ENCODE measurements at places on chromosomes 3 and 15. TPM values are rescaled to one million over a fixed set of nuclear protein-coding genes. Genes with fewer than 3 reads are reported as not detected.

Gene ATP2C1
- 130 TPM for total RNA-seq

Gene PAK6
- 9.4 TPM for total RNA-seq

Gene XXYLT1
- 21.4 TPM for total RNA-seq

- no peak for DNase-seq
Measured at GRCh38 chr3:59831394-59831793, 781.6 kb upstream of the CFAP20DC start.

Gene TTC23
- 68.1 TPM for total RNA-seq

GRCh38 chr3:93924491-93924890 is 49.2 kb downstream of the PROS1 start:
- no peak for DNase-seq

Gene BCL2A1
- total RNA-seq: 5.1 TPM

- DNase-seq: peak; percentile 36
Measured at GRCh38 chr3:52532838-52533622, 627 bp downstream of the NT5DC2 start.

GRCh38 chr3:120646771-120647432 is 35.1 kb downstream of the HGD start:
- DNase-seq: peak; percentile 45

DNA sequence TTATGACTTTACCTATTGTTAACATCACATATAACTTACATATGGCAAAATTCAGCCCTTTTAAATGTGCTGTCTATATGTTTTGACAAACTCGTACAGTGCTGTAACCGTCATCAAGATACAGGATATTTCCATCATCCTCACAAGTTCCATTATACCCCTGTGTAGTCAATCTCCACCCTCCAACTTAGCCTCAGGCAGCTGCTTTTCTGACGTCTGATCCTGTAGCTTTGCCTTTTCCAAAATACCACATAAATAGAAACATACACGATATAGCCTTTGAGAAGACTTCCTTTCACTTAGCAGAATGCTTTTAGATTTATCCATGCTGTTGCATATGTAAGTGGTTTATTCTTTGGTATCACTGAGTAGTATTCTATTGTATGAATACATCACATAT is 47.1 kb downstream of the SLC12A1 start:
- DNase-seq: no peak

- DNase-seq: no peak
Measured at GRCh38 chr15:90718232-90718631, 1.1 kb downstream of the BLM start.

Gene OIP5
- 1.4 TPM for total RNA-seq

DNA sequence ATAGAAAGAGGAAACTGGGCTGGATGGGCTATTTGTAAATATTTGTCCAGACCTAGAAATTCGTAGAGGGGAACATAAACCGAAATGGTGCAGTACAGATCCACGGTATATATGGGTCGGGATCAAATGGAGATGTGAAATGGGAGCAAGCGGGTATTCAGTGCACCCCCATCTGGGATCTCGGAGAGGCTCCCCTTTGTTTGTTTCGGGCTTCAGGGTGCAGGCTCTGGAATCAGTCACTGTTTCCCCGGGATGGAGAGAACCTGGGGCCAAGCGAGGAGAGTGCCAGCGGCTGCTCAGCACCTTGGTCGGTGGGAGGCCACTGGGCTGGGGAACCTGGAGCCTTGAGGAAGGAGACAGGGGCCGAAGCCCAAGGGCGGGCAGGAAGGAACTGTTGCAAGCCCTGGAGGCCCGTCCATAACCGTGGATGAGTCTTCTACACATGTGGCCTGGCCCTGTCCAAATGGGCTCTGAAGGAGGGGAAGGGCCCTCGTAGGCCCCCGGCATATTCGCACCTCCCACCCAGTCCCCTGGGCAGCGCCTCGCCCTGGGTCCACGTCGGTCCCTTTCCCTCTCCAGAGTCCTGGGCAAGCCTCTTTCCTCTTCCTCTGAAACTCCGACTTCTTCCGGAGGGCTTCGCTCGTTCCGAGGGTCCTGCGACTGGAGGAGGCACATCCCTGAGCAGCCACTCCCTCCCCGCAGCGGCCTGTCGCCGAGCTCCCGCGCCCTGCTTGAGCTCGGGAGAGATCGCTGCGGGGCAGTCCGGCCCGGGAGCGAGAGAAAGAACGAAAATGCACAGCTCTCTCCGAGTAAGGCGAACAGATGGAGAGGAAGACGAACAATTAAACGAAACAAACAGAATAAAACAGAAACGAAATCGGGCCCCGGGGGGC is 3.0 kb downstream of the ISL2 start:
- no peak for DNase-seq

- peak; percentile 9 for DNase-seq
Measured at GRCh38 chr15:29208352-29208751, 61.3 kb downstream of the NSMCE3 start.

- no peak for DNase-seq
Measured at GRCh38 chr15:78204351-78205309, 29.7 kb downstream of the ACSBG1 start.

DNA sequence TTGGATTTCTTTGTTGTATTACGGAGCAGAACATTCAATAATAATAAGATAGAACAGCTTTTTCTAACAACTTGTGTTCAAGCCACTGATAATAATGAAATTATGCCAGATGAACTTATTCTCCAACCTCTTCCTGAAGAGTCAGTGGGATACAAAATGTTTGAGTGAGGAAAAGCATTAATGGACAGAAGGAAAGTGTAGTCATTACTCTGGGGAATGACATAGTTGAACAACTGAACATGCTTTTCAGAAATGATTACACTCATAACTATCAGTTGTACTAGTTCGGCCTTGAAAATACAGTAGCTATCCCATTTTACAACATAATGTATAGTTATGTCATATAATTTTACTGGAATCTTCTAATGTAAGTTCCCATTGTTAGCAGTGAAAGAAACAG is 55.9 kb downstream of the ALCAM start:
- no peak for DNase-seq

Gene IGSF11
- 7.7 TPM for total RNA-seq

GRCh38 chr15:78570710-78571109 is 5.4 kb downstream of the CHRNA5 start:
- DNase-seq: no peak

Gene NR1I2
- 0.96 TPM for total RNA-seq

GRCh38 chr3:194494951-194495374 is 8.2 kb upstream of the ATP13A3 start:
- no peak for DNase-seq

DNA sequence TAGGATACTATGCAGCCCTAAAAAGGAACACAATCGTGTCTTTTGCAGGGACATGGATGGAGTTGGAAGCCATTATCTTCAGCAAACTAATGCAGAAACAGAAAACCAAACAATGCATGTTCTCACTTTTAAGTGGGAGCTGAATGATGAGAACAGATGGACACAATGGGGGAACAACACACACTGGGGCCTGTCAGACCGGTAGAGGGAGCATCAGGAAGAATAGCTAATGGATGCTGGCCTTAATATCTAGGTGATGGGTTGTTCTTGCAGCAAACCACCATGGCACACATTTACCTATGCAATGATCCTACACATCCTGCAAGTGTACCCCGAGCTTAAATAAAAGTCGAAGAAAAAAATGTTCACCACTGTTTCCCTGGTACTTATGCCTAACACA is 17.5 kb downstream of the SENP7 start:
- DNase-seq: no peak

- no peak for DNase-seq
Measured at GRCh38 chr3:5258526-5258925, 71.0 kb downstream of the EDEM1 start.

- DNase-seq: no peak
Measured at GRCh38 chr3:175088766-175089380, 229.7 kb downstream of the NAALADL2 start.

- peak; percentile 73 for DNase-seq
Measured at GRCh38 chr15:40911141-40911540, 16.9 kb downstream of the VPS18 start.

DNA sequence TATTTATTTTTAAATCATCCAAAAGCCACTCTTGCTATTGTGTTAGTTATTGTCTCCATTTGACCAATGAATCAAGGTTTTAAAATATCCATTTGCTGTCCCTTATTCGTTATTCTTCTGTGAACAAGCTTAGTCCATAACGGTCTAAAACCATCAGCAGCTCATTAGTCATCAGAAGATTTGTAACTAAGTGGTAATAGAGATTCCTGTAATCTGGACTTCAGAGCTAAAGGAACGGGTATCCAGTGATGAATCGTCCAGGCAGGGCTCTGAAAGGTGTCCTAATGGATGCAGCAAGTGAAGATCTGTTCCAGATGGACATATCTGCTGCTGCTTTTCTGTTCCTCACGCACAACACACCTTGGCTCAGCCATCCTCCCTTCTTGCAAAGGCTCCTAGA is 362.7 kb upstream of the CFAP20DC start:
- no peak for DNase-seq

Gene HIGD2B
- total RNA-seq: not detected

DNA sequence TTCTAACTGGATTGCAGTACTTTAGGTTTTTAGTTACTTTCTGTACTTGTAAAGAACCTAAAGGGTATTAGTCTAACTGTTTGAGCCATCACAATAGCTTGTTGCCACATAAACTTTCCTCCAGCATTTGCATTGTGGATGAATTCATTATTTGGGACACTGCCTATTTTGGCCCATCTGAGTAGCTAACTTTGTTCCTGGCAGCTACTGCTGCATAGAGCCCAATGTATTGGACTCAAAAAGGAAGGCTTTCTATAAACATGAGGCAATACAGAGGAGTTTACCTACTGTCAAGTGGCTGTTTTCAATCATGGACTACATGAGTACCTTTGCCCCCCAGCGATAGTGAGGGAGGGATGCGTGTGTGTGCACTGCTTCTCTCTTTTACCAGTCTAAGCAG is 1.9 kb downstream of the ROBO2 start:
- peak; percentile 18 for DNase-seq

DNA sequence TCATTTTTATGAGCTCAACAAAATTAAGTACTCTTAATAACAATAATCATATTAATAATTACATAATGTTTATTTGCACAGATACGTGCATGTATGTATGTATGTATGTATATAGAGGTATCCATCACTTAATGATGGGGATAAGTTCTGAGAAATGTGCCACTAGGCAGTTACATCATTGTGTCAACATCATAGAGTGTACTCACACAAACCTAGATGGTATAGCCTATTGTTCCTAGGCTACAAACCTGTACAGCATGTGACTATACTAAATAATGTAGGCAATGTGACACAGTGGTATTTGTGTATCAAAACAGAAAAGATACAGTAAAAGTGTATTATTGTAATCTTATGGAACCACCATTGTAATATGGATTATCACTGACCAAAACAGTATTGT is 874.7 kb upstream of the GBE1 start:
- no peak for DNase-seq

DNA sequence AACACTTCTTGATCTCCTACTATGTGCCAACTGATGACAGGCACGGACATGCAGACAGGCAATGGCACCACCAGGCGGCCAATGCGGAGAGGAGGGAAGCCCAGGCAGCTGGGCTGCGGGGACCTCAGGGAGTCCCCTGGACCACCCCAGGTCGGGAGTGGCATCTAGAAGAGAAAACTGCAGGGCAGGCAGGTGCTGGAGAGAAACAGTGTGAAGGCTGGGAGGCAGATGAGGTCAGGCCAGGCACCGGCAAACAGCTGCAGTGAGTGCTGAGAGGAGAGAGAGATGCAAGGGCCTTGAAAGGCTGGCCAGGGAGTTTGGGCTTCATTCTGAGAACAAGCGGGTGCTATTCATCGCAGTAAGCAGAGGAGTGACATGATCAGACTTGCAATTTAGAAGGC is 29.1 kb downstream of the SLC6A1 start:
- no peak for DNase-seq

DNA sequence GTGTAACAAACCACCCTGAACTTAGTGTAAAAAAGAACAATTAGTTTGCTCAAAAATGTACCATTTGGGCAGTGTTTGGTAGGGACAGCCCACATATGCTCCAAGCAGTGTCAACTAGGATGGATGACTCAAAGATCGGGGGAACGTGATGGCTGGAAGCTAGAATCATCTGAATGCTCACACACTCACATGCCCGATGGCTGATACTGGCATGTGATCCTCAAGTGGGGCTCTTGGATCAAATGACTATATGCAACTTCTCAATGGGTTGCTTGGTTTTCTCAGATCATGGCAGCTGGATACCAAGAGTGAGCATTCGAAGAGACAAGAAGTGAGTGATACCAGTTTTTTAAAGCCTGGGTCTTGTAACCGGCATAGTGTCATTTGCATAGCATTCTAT is 335.9 kb upstream of the KCNMB2 start:
- DNase-seq: no peak

All from umbilical cord (tissue), 2 donors.